Prostate gland (tissue), 2 donors: ENCODE measurements at places on chromosomes 4 and X. TPM values are rescaled to one million over a fixed set of nuclear protein-coding genes. Genes with fewer than 3 reads are reported as not detected.

GLRA3 gene
- not detected for total RNA-seq

PAGE2 gene
- total RNA-seq = not detected

LGI2 gene
- 2.8 TPM for total RNA-seq

- DNase-seq = no peak
Observed at GRCh38 chr4:140168474-140168873, 14.5 kb upstream of the MAML3 start.

GRCh38 chr4:53562409-53562808 is 28.9 kb downstream of the LNX1 start:
- DNase-seq = no peak

- no peak for DNase-seq
Observed at GRCh38 chrX:142312591-142312990, 107.5 kb upstream of the MAGEC2 start.

DNA sequence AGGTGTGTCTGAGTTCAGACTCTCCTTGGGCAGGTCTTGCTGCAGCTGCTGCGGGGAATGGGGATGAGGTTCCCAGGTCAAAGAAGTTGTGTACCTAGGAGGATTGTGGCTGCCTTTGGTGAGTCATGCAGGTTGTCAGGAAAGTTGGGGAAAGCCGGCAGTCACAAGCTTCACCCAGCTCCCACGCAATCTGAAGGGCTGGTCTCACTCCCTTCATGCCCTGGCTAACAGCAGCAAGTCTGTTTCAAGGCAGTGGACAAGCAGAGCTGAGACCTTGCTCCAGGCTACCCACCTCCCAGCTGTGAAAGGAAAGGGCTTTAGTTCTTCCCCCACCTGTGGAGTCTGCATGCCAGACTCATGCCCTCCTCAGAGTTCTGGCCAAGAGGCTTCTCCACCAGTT is 287.2 kb downstream of the DTHD1 start:
- DNase-seq = no peak
